ENCODE measurements at places on chromosomes 2 and 18.

DNA sequence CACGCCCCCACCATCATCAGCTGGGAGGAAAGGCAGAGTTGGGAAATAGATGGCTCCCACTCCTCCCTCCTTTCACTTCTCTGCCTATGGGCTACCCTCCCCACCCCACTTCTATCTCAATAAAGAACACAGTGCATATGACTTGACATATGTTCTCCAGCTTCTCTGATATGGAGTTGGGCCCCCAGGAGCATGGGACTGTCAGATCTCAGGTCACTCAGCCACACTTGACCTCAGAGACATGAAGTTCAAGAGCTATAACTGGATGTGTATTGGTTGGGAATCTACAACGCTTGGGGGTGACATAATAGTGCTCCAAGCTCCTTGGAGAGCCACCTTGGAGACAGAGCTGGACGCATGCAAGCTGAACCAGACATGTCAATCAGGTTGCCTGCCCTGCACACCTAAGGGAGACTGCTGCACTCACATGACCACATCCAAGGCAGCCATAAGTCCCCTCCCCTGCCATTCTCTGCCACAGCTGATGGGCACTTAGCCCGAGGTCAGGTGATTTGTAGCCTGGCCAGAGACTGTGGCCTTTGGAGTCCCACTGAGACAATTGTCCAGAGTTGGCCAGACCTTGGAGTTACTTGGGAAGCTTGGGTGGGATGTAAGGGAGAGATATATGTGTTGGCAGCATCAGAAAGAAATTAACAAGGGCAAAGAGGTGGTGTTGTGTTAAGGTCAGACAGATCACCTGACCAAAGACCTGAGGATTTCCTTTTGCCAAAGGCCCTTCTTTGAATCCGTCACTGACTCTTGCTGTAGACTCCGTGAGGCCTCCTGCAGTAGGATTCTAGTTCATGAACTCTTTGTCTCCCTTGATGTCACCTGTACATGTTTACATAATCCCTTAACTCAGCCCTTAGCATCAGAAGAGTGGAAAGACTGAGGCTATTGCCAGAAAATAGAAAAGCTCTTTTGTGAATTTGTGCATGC lies 3.7 kb downstream of the INHA start:
- DNase-seq: no peak

DNA sequence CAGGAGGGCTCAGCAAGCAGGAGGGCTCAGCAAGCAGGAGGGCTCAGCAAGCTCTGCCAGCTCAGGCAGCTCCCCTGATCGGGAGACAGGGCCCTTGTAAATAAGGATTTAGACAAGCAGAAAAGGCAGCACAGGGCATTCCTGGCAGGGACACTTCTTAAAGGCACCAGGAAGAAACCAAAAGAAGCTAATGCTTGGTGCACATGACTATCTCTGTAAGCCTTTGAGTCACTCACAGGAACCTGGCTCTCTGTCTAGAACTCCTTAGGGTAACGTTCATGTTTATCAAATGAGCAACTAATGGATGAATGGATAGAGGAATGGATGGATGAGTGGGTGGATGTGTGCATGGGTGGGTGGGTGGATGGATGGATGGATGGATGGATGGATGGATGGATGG lies 28.4 kb downstream of the TMEM37 start:
- DNase-seq: no peak

DNA sequence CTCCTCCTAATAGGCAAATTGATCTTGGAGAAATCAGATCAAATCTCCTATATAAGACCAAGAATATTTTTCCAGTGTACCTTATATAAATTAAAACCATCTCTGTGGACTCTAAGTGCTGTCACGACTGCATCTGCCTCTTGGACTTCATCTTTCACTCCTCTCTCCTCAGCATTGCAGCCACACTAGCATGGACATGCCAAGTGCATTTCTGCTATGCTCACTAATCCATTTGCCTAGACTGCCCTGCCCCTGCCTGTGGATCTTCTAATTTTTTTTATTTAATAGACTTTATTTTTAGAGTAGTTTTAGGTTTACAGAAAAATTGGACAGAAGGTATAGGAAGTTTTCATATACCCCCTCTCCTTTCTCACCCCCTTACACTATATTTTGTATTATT lies 146.7 kb upstream of the VWC2L start:
- DNase-seq: no peak

GRCh38 chr18:2135309-2135708 lies 436.0 kb downstream of the METTL4 start:
- no peak for DNase-seq

GRCh38 chr2:60554074-60554645 lies 706 bp upstream of the BCL11A start:
- no peak for DNase-seq

DNA sequence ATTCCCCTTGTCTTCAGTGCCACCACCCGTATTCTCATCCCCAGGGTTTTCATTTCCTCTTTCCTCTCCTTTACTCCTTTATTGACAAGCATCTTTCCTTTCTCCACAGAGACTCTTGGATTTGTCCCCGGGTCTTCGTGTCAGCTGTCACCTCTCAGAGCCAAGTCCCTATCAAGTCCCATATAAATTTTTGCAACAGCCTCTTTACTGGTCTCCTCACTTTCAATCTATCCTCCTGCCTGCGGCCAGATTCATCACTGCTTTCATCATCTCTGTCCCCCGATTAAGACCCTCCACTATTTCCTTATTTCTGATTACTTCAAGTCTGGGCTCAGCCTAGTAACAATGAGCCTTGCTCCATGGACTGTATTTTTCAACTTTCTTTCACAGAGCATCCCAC lies 113.8 kb downstream of the CTAGE1 start:
- DNase-seq: no peak

DNA sequence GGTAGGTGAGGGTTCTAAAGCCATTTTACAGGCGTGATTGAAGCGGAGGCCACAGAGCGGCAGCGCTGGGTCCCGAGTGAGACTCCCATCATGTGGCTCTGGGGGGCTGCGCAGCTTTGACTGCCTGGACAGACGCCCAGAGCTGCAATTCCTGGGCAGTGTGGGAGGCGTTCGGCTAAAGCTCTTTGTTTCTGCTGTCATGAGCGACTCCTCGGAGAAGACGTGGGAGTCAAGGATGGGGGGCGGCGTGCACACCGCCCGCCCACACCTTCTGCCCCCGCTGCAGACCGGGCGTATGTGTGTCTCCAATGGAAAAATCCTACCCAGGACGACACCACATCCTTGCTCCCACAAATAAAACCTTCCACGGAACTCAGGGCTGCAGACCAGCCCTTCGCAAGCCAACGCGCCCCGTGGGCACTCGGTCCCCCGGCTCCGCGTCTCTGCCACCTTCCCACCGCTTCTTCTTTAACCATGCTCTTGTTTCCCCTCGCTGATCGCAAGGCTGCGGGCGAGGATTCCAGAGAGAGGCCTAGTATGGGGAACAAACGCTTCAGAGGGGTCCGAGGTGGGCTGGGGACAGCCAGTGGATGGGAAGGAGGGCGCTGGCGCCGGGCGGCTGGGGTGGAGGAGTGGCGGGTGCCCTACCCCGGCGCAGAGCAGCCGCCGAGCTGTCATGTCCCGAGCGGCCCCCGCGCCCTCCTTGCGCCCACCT lies 680 bp upstream of the LBH start:
- no peak for DNase-seq

DNA sequence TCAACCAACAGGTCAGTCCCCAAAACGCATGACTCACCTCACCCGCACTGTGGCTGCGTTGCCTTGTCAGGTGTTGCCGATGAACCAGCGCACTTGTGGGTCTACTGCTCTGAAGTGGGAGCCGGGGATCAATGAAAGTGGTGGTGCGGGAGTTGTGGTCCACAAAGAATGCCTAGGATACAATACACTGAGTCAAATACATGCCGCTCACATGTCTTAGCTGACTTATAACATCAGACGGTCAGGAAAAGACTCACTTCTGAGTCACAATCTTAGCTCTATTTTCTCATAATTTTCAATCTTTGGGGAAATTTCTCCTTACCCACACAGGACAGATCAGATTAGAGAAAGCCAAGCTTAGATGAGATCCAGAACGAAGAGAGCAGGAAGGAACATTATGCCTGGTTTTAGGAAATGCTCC lies 107.1 kb upstream of the STK17B start:
- DNase-seq: peak; percentile 93

GRCh38 chr18:54100920-54101470 lies 123.5 kb downstream of the MBD2 start:
- DNase-seq: no peak

DNA sequence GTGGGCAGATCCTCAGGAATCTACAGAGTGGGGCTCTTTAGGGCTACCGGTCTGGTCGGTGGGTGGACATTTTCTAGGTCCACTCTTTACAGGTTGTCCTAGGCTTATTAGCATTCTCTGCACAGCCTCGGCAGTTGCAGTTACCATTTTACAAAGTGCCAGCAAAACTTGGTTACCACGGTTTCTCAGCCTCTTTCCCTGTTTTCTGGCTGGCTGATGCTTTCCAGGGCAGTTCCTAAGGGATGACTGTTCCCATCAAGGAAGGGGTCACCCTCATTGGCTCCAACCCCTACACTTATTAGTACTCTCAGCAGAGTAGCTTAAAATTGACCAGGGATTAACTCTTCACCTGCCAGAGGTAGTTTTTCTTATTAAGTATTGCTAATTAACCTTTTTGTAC lies 2.0 kb upstream of the AQP4 start:
- DNase-seq: no peak

GRCh38 chr2:8563814-8564474 lies 117.9 kb upstream of the ID2 start:
- DNase-seq: no peak

- no peak for DNase-seq
Measured at GRCh38 chr2:214450118-214450894, 39.5 kb downstream of the VWC2L start.

DNA sequence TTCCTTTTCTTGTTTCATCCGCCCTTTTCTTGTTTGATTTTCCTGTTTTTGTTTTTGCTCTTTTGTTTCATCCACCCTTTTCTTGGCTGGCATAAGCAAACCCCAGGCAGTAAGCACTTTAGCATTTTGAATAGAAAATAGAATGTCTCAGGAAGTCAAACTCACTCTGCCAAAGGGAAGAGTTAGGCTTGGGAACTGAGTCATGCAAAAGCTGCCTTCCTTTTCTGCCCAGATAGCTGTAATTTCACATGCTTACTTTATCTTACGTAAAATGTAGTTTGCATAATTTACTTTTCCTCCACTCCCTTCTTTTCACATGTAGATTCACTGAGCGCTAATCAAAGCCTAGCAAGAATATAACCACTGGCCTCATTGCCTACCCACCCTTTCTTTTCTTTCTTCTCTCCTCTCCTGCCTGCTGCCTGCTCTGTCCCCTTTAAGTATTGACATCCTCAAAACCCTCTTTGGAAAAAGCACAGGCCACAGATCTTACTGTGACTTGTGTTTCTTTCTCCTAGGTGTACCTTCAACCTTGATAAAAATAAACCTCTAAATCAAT lies 48.4 kb downstream of the CNGA3 start:
- DNase-seq: no peak

- peak; percentile 15 for DNase-seq
Measured at GRCh38 chr2:146927080-146927711, 917.6 kb upstream of the ACVR2A start.

- DNase-seq: no peak
Measured at GRCh38 chr2:172361360-172361759, 66.0 kb upstream of the ITGA6 start.

GRCh38 chr2:31983762-31984467 lies 26.9 kb downstream of the MEMO1 start:
- DNase-seq: no peak
